Foreskin keratinocyte (primary cell): ENCODE measurements at places on chromosomes 2 and 18. TPM values are rescaled to one million over a fixed set of nuclear protein-coding genes. Genes with fewer than 3 reads are reported as not detected.
A peak's percentile ranks its signal among the peaks of the same experiment; 100 is the strongest.

DNA sequence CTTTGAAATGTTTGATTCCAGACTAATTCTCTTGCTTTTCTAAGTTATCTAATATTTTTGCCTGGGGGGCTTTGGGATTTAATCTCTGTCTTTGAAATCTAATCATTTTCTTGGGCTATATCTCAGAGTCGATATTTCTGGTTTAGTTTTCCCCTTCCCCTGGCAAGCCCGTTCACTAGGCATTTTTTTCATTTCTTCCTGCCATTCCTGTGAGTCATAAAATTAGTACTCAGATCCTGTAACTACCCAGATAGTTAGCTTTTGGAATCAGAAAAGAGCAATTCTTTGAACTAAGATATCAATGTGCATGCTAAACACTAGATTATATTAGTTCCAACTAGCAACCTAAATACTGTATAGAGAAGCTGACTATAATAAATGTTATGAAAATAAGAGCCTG is 29.4 kb upstream of the RNF149 start:
- no peak for DNase-seq

GREB1 gene
- total RNA-seq: 0.03 and 0.11 TPM in 2 replicates

DNA sequence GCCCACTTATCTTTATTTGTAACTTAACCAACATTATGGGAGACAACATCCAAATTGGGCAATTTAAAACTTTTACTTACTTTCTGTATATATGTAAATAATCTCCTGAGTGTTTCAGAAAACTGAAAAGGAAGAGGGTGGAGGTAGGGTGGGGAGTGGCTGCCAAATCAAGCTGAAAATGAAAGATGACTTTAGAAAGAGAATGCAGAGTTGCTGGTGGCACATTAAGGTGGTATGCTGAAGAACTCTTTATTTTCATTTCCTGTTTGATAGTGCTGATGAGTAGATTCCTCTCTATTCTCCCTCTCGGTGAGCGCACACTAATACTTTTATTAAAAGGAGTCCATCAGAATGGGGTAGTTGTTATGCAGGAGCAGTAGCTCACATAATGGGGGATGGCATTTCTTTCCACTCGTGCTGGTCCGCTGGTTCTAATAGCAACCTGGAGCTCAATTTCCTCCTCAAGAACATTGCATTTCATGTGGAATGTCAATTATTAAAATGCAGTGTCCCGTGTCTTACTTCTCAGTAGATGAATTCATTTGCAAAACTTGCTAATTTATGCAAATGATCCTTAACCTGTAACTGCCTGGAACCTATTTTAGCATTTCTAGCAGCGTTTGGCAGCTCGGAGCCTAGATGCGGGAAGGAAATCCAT is 466.9 kb upstream of the HNRNPA3 start:
- no peak for DNase-seq

- no peak for DNase-seq
Observed at GRCh38 chr2:170895023-170895757, 33.9 kb upstream of the GORASP2 start.

SKOR2 gene
- not detected in 2 replicates for total RNA-seq

TFCP2L1 gene
- total RNA-seq: 13.5 and 13.8 TPM in 2 replicates

- DNase-seq: no peak
Observed at GRCh38 chr2:200127848-200128247, 172.5 kb downstream of the MAIP1 start.

OST4 gene
- total RNA-seq: 368 and 406 TPM in 2 replicates

KYNU gene
- total RNA-seq: 0.39 and 3.6 TPM in 2 replicates

CPO gene
- not detected in 2 replicates for total RNA-seq

DNA sequence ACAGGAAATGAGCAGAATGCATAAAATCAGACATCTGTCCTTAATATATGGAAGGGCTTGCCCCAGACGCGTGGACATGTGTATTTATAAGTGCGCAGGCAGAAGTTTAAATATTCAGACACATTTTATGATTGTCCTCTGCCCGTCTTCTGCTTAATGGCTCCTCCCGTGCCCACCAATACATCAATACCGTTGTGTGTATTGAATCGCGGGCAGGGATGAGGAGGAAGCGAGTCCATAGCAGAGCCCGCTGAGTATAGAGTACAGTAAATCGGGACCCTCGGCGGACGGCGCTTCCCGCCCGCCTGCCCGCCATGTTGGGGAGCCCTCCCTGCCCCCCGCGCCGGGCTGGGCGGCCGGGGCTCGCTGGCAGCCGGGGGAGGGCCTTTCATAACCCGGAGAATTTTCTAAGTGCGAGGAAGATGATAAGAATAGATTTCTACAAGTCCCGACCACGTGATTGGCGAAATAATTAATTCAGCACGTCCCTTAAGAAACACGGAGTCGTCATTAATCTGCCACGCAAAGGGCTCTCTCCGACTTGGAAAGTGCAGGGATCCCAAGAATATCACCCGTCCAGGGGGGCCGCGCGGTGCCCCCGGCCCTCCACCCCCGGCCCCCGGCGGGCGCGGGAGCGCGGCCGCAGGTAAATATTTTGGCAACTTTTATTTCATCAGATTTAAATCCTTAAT is at the start of gene HOXD3:
Gene HOXD3 (plus strand): TSS at position 501 of the 692 bp plus-strand sequence. CDS start 11,808 bp downstream, outside the sequence.
- DNase-seq: no peak

DNA sequence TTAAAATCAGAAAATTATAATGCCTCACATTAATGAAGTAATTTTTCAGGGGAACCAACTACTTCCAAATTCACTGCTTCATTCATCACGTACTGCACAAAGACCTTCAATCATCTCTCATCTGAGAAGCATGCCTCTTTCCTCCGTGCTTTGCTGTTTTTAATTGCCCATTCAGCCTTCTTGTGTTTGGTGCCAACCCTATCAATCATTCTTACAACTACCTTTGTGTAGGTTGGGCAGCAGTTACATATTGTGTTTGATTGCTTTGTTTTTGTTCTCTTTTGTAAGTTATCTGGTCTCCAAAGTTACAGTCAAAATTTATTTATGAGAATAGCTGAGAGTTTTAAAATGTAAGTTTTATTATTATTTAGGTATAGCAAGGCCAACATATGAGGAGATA is 549.0 kb upstream of the SLC8A1 start:
- no peak for DNase-seq

DNA sequence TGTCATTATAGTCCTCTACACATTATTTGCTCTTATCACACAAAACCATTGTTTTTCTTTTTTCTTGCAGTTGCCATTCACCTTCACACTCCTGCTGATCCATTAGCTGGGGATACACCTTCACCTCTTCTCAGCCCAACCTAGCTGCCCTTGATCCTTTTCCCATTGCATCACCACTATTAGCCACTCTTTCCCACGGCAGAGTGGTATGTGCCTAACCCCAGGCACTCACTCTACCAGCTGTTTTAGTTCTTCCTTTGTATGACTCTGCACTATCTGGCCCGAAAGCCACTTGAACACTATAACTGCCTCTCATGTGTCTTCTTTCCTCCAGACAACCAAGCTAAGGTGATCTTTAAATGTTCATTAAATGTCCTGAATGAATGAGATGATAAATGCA is 145.4 kb upstream of the PIK3C3 start:
- DNase-seq: peak; percentile 16

- peak; percentile 94 for DNase-seq
Observed at GRCh38 chr2:18209934-18210639, 331.6 kb downstream of the KCNS3 start.

GRCh38 chr2:178514664-178515063 is 34.4 kb downstream of the PLEKHA3 start:
- peak; percentile 87 for DNase-seq

- no peak for DNase-seq
Observed at GRCh38 chr2:43019536-43020183, 206.7 kb downstream of the ZFP36L2 start.

- no peak for DNase-seq
Observed at GRCh38 chr2:122150524-122151280, 395.3 kb downstream of the TSN start.
